ENCODE measurements at places on chromosomes 7 and 10.

GRCh38 chr10:43115881-43116595, 22.2 kb upstream of the CSGALNACT2 start:
- DNase-seq, result peak; percentile 65

DNA sequence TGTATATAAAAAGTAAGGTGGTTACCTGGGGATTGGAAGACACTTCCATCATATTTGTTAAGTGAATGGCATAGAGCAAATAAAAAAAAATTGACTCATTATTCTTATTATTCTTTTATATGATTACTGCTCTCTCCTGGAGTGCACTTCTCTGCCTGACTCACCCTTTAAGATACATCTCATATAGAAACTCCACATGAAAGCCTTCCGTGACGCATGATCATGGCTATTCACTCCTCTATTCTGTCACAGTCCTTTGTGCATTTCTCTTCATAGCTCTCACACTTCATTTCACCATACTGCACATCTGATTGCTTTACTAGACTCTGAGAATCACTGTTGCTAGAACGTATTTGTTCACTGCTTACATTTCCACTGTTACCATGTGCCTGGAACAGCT, 597.3 kb downstream of the CNTNAP2 start:
- no peak for DNase-seq

DNA sequence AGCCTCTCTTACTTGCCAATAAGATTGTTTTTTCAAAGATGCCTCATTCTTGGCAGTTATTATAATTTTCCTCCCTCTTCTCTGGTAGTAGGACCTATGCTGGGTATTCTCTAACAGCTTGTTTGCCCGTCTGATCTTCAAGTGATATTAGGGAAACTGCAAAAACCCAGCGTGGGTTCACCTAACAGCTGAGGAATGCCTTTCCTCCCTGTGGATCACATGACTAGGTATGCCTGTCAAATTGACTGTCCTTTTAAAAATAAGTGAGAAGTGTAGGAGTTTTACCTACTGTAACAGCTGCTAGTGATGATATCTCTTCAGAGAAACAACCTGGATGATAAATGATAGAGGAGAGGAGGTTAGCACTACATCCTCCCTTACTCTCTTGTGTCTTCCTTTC, 22.0 kb downstream of the HECTD2 start:
- no peak for DNase-seq

DNA sequence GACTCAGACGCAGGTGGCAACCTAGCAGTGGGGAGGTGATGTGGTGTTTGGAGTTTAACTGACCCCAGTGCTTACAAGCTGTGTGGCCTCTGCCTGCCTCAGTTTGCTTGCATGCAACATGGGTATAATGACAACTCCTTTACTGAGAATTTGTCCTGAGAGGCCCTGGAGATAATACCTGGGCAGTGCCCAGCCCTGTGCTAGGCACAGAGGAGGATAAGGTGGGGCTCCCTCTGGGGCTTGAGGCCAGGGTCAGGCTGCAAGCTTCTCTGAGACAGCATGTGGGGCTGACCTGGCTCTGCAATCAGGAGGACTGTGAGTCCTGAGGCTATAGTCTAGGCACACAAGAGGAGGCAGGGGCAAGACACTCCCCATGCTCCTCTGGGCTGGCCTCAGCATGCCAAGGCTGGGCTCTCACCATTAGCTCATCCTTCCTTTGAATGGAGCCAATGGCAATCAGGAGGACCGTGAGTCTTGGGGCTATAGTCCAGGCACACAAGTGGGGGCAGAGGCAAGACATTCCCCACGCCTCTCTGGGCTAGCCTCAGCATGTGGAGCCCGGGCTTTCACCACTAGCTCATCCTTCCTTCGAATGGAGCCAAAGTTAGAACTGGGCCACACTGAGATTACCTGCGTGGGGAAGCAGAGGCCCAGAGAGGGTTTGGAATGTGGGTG, 147.9 kb downstream of the RPS24 start:
- DNase-seq, result peak; percentile 45

DNA sequence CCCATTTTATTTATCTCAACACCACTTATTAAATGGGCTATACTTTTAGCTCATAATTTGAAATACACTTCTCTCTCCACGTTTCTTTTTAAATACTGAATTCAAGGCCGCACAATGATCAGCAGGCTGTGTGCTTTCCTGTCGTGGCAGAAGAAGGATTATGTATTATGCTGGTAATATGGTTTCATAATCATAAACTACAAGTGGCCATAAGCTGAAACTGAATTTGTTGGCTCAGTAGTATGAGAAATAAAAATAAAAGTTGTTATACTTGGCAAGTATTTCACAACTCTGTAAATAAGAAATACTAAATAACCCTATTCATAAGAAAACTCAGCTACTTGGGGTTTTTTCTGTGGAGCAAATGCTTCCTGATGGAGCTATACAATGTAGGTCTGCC, 313.6 kb downstream of the DOCK4 start:
- no peak for DNase-seq

DNA sequence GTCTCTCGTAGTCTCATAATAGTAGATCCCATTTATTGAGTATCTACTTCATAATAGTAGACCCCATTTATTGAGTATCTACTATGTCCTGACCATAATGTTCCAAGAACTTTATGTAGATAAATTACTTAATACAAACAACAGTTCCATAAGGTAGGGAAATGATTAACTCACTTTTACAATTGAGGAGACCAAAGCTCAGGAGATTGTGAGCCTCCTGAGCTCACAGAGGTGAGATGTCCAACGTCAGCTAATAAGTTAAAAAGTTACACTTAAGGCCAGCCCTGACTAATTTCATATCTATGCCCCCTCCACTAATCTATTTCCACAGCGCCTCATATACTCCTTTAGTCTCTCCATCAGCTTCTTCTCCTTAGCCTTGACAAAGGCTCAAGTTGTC, 17.5 kb upstream of the GGCT start:
- no peak for DNase-seq

GRCh38 chr10:120480848-120481247, 23.8 kb downstream of the PLPP4 start:
- DNase-seq, result no peak

- DNase-seq, result no peak
Observed at GRCh38 chr7:132456418-132456817, 119.9 kb downstream of the PLXNA4 start.

DNA sequence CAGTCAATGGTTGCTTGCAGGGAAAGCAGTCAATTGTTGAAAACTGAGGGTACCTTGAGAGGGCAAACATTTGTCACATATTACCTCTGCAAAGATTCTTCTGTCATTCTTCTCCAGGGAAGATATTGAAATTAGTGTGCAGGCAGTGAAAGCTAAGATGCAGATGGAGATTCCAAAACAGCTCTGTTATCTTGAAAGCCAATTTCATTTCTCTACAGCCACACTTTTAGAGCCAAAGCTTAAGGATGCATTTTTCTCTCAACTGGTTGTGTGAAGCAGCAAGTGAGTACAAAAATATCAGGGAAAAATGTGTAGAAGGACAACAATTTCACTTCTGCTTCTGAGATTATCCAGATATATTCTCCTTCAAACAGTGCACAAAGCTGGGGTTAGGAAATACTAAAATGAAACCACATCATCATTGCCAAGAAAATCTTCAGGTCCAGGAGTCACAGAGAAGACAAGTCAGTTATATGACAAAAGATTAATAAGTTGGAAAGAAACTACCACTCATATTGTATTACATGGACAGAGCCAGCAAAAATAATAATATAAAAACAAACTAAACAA, 16.3 kb downstream of the SGMS1 start:
- DNase-seq, result no peak

DNA sequence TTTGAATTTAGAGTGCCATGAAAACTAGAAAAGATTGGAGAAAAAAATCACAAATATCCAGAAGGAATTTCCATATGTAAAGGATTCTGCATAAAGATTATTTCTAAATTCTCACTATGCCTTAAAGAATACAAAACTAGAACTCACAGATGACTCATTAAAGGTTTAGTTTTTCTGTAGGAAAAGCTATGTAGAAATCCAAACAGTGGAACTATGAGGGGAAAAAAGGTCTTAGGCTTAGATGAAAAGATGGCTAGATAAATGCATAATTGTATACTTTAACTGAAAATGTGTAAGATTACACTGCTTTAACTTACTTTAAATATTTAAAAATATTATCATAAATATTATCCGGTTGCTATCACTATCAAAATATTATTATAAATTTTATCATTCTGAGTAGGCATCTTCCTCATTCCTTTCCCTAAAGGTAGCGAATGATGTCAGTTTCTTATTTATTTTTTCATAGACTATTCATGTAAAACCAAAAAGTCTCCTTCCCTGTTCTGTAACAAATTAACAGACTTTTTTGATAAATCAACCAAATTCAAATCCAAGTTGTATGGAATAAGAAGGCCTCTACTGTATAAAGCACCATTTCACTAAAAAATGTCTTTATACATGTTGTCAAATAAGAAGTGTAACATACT, 69.1 kb upstream of the COMTD1 start:
- no peak for DNase-seq

DNA sequence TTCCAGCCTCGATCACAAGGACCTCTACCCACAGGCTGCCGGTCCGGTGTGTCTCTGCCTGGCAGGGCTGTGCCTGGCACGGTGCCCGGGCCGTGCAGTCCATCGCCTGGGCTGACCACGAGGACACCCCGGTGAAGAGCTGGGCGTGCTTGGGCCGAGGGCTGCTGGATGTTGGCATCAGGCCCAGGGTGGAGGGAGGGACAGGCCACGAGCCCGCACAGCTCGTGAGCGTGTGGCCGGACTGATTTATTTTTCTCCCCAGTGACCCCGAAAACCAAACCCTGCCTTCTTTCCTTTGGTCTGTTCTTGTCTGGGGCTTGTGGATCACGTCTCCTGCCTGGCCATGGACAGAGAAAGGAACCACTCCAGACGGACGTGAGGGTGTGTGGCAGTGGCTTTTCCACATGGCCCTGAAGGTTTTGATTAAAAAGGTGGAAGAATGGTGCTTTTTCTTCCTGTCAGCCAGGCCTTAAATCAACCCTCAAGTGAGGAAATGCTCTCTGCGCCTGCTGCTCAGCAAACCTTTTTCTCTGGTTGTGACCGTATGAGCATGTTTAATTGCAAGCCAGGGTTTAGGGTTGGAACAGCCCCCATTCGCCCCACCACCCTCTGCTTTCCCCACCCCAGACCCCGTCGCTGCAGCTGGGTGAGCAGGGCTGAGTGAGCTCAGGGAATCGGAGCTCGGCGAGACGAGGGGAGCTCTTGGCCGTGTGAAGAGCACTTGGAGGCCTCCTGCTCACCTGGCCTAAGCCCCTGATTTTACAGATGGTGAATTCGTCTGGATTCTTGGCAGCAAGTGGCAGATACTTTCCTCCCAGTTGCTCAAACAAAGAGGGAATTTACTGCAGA, 130.1 kb downstream of the RGS10 start:
- peak; percentile 90 for DNase-seq

GRCh38 chr7:7104314-7104698, 78.0 kb upstream of the C1GALT1 start:
- no peak for DNase-seq

GRCh38 chr7:99019523-99020412, 124.1 kb downstream of the SMURF1 start:
- DNase-seq, result peak; percentile 5

DNA sequence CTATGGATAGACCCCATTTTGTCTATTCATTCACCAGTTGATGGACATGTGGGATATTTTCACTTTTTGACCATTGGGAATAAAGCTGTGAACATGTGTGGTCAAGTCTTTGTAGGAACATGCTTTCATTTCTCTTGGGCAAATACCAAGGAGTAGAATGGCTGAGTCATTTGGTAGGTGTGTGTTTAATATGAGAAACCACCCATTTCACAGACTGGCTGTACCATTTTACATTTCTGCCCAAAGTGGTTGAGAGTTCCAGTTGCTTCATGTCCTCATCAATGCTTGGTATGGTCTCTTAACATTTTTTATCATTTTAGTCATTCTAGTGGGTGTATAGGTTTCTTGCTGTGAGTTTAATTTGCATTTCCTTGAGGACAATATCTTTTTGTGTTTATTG, 124.9 kb upstream of the RHEB start:
- DNase-seq, result no peak

DNA sequence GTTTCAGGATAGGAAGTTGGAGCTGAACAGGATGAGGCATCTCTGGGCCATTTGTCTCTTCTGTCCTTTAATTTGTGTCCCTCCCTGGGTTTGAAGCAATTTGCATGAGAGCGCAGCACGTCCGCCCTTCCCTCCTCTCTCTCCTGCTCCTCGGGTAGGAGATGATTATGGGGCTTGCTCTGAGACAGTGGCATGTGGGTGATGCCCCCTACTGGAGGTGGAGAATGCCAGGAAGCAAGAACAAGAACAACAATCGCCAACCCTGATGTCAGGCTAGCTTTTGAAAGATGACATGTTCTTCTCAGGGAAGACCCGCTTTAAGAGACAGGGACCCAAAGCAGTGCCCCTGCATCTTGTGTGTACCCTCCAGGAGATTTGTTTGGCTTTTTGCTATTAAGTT, 63.9 kb upstream of the LOXL4 start:
- no peak for DNase-seq

DNA sequence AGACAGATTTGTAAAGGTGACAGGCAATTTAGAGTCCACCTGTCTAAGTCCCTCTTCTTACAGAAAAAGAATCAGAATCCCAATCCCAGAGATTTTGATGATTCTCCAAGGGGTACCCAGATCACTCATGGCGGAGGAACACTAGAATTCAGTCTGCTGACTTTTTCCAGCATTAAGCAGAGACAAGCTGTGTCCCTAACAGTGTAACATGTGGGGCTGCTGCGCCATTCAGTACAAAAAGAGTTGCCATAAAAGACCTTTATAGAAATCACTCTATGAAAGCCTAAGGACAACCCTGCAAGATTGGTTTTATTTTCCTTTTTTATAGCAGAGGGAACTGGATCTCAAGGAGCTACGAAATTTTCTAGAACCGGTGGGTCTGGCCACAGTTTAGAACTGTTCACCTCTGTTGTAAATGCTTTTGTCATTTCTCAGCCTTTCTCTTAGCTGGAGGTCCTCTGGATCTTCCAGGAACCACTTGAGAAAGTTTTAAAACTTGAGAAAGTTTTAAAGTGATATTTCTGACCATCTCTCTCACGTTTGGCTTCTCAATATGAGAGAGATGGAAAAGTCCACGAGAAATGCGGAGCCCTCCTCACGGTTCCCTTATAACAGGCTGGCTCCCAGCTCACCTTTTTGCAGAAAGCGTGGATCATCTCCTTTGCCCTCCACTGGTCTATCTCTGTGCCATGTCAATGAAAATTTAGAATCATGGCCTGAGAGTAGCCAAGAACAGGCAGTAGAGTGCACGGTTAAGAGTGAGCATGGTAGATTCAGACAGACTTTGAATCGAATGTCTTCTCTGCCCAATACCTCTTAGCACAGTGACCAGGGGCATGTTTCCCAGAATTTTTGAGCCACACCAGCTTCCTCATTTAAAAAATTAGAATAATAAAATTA, 826 bp downstream of the GIMAP7 start:
- no peak for DNase-seq

DNA sequence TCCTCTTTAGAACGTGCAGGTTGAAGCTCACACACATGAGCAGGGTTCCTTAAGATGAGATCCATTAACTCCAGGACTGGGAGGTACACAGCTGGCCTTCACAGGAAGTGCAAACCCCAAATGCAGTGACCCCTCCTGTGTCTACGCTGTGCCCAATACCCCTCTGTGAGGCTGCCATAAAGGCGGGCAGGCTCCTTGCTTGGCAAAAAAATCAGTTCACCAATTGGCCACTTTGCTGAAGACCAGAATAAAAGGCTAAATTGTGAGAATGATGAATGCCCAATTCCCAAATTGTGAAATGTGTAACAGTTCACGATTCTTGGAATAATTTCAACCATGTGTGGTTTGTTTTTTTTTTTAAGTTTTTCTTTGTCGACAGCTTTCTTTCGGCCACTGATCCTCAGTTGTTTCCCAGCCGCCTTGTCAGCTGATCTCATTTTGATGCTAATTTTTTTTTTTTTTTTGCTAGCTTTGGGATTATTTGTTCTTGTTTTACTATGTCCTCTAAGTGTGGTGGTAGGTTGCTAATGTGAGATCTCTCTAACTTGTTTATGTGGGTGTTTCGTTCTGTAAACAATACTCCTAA, 101.9 kb upstream of the PRSS58 start:
- DNase-seq, result no peak

Data from aorta (tissue), 5 donors.